Esophagus muscularis mucosa (tissue), 4 donors: ENCODE measurements at places on chromosomes 12 and 14. TPM values are rescaled to one million over a fixed set of nuclear protein-coding genes. Genes with fewer than 3 reads are reported as not detected.

Gene TSHR
- total RNA-seq = not detected

Gene KRT75
- not detected for total RNA-seq

Gene ABCD2
- 0.69 TPM for total RNA-seq

Gene DPY19L2
- 7.9 TPM for total RNA-seq

Gene HOXC4
- 3.6 TPM for total RNA-seq

Gene RPGRIP1
- not detected for total RNA-seq

Gene NANOG
- total RNA-seq = not detected

Gene SMIM41
- total RNA-seq = 8.3 TPM

Gene KRT8
- total RNA-seq = 270 TPM
